ENCODE measurements at places on chromosomes 16 and 17.

DNA sequence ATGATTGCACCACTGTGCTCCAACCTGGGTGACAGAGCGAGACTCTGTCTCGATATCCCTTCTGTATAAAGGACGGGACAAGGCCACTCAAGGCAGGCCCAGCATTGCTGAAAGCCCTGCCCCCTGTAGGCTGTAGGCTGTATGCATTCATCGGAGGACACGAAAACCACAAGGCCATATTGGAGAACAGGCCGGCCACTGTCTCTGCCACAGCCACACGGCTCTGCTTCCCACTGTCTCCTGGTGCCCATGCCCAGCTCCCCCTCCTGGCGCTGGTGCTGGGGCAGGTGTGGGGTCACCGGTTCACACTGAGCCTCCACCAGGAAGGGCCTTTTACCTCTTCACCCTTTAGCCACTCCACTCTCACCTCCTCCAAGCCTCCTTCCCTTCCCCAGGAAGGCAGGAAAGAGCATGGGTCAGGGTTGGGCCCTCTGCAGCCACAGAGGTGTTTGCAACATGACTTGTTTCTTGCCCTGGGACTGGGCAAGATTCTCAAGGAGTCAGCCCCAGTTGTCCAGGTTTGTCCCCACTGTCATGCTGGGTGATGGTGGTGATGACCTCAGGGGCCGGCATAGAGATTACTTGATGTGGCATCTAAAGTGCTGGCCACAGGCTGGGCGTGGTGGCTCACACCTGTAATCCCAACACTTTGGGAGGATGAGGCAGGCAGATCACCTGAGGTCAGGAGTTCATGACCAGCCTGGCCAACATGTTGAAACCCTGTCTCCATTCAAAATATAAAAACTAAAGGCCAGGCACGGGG, 5.3 kb upstream of the NTN3 start:
- DNase-seq: no peak

DNA sequence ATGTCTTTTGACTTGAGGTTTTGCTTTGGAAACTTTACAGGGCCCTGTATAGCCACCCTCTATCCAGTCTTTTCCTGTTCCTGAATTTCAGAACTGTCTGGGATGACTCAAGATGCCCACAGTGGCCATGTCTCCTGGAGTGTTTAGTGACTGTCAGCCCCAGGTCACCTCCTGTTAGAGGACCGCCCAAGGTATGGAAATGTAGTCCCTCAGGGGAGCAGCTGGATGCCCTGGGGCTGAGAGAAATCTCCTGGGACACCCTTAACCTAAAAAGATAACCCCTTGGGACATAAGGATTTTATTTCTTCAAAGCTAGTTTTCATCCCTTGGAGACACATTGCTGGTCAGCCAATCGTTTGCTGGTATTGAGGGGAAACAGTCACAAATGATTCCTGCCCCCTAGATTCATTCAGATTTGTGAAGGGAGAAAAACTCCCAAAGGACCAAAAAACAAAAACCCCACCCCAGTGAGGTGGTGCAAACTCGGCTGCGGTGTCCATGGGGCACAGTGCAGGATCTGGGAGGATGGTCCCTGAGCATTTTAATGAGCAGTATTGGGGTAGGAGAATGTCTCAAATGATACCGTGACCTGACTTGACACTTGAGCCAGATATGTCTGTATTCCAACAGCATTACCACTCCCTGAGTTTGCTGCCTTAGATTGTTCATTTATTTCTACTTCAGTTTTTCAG, 1.7 kb downstream of the ZNF267 start:
- DNase-seq: no peak

- DNase-seq: no peak
Measured at GRCh38 chr17:4590981-4591453, 6.7 kb downstream of the SMTNL2 start.

DNA sequence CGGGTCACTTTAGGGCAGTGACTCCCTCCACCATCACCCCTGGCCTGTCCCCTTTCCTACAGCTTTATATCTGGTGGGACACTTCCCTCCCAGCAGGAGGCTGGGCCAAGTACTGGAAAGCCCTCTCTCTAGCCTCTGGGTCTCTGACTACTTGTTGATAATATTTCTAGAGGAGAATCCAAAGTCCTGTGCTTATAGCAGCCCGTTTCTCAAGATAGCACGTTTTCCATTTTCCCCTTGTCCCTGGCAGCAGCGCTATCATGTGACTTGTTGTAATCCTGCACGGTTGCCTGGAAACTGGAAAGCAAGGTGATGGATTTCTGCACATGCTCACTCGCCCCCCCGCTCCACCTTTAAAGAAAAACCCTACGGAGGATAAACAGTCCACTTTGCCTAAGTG, 3.3 kb upstream of the AXIN2 start:
- no peak for DNase-seq

DNA sequence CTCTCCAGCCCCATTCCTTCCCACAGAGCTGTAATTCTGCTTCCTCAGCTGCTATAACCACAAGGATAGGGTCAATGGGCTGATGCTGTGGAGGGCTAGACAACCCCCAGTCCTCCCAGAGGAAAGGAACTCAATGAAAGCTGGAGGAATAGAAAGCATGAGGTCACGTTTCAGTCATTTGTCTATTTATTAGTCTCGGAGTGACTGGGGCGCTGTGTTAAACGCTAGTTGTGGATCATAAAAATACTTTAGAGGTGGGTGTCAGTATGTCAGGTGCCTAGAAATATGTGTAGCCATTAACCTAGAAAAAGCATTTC, 787 bp upstream of the CCL3L1 start:
- no peak for DNase-seq

DNA sequence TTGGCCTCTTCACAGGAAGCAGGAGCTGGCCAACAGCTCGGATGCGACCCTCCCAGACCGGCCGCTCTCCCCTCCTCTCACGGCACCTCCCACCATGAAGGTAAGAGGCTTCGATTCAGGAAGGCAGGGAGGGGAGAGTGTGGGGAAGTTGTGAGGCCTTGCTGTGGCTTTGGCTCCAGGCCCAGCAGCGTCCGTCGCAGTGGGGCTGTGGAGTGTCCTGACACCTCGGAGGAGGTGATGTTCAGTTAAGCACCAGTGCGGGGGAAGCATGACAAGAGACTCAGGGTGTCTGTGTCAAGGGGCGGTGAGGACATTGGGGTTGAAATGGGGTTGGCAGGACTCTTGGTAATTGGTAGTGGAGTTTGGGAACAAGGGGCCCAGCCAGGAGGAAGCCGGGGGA, 109.0 kb downstream of the RAP1GAP2 start:
- DNase-seq: no peak

GRCh38 chr17:73644145-73645049, at the start of gene SDK2:
Gene SDK2 (minus strand): TSS chr17:73644445. CDS start chr17:73644088, 357 bp downstream.
- DNase-seq: no peak

- DNase-seq: no peak
Measured at GRCh38 chr17:5785338-5785737, 201.0 kb upstream of the NLRP1 start.

GRCh38 chr16:66479661-66480264, 52.7 kb downstream of the BEAN1 start:
- no peak for DNase-seq

- DNase-seq: no peak
Measured at GRCh38 chr16:23080329-23080728, 68.9 kb downstream of the USP31 start.

GRCh38 chr17:47239967-47240651, 13.5 kb upstream of the ITGB3 start:
- no peak for DNase-seq

- DNase-seq: no peak
Measured at GRCh38 chr17:31499771-31500554, 108.5 kb downstream of the RAB11FIP4 start.

DNA sequence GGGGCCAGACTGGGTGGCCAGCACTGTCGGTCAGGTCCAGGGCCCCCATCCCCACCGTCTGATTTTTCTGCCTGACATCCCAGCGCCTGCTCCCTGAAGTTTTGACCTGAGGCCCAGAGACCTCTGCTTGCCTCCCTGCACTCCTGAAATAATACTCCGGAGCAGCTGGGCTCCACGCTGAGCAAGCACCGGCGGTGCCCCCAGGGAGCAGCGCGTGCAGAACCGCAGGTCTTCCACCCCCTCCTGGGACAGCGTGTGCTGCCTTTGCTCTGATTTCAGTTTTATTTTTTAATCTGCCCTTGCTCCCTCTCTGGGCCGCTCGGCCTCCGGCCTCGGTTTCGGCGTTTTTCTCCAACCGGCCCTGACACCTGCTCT, 132.4 kb upstream of the GSE1 start:
- DNase-seq: no peak

- no peak for DNase-seq
Measured at GRCh38 chr17:82062076-82062983, 3.3 kb downstream of the DUS1L start.

- DNase-seq: no peak
Measured at GRCh38 chr16:79645701-79646100, 45.2 kb upstream of the MAF start.

GRCh38 chr17:42025936-42026335, 6.0 kb downstream of the NKIRAS2 start:
- no peak for DNase-seq

All from T-helper 2 cell (primary cell).